ENCODE measurements at places on chromosomes 6 and 20. TPM values are rescaled to one million over a fixed set of nuclear protein-coding genes. Genes with fewer than 3 reads are reported as not detected.

The TNNC2 gene
- total RNA-seq = not detected

The ZSCAN9 gene
- 3.5 TPM for total RNA-seq

The TJAP1 gene
- total RNA-seq = 9.5 TPM

The MEI4 gene
- not detected for total RNA-seq

The SSTR4 gene
- not detected for total RNA-seq

Data from esophagus squamous epithelium (tissue), 5 donors.